T-cell (primary cell): ENCODE measurements at places on chromosomes 16 and 17.

DNA sequence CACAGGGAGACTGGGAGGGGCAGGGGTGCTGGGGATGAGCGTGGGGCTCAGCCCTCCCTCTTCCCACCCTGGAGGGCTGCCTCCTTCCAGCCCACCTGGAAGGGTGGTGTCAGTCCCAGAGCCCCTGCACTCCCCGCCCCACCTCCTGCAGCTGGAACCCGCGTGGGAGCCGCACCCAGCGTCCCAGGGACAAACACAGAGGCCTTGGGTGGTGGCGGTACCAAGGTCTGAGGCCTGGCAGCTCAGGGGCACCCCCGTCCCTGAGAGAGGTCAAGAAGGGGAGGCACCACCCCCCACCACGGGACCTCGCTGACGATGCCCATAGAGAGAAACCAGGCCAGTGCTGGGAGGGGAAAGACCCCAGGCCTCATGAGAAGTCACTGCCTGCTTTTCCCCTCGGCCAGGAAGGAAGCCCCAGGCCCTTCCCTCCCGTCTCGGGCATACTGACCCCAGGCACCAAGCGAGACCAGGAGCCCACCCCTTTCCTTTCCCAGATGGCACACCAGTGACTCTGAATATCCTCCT is 4.1 kb downstream of the HS3ST6 start:
- no peak for DNase-seq

GRCh38 chr16:4609200-4610010 is 5.3 kb downstream of the UBALD1 start:
- DNase-seq = no peak

- DNase-seq = no peak
Measured at GRCh38 chr17:63740464-63741142, 996 bp downstream of the STRADA start.

DNA sequence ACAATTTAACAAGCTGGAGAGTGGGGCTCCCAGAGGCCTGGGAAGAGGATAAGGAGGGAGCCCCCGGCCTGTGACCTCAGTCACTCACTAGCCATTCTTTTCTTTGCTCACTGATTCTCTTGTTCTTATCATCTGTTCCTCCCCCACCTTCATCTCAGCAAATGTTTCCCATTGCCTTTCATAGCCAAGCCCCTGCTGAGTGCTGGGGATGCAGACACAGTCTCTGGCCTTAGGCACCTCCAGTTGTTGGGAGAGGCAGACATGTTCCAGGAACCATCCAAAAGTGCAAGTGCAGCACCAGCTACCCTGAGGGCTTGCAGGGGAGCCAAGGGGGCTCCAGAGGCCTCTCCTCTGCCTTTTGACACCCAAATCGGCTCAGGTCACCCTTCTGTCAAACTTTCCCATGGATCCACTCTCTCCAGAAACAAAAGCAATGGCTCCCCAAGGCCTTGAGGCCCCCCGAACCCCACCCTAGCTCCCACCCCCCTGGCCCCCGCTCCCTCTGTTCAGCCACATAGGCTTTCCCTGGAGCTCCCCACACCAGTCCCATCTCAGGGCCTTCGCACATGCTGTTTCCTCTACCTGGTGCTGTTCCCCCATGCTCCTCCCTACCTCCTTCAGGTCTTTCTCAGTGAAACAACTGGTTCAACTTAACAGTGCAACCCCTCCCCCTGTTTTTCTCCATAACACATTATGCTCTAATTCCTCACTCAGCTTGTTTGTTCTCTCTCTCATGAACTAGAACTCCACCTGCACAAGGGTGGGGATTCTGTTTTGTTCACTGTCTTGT is 14.9 kb upstream of the KCNJ12 start:
- DNase-seq = no peak

GRCh38 chr16:50144211-50144610 is 8.9 kb upstream of the TENT4B start:
- DNase-seq = no peak

DNA sequence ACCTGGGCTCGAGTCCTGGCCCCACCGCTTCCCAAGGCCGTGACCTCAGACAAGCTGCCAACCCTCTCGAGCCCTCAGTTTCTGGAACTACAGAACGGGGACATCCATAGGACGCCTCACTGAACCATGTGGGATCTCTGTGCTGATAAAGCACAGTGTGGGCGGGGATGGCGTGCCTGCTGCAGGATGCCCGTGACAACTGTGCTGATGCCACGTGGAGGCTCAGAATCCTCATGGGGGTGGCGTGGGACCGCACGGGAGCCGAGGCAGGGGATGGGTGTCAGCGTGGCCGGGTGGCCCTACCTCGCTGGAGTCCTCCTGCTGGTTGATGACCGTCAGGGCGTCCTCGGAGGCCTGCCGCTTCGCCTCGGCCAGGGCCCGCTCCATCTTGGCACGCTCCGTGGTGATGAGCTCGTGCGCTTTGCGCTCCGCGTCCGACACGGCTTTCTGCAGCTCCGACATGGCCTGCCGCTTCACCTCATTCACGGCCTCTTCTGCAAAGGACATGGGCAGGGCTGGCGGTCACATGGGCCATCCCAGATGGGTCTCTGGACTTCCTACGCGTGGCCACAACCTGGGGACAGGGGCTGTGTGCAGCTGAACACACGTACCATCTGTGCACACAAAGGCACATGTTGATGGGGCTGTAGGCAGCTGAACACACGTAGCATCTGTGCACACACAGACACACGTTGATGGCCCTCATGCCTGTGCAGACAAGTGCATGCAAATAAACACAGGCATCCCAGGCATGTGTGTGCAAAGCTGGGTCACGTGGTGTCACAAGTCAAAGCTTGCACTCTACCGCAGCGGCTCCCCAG is 12.7 kb upstream of the PABPN1L start:
- DNase-seq = no peak
